ENCODE measurements at places on chromosomes 1 and 21.

DNA sequence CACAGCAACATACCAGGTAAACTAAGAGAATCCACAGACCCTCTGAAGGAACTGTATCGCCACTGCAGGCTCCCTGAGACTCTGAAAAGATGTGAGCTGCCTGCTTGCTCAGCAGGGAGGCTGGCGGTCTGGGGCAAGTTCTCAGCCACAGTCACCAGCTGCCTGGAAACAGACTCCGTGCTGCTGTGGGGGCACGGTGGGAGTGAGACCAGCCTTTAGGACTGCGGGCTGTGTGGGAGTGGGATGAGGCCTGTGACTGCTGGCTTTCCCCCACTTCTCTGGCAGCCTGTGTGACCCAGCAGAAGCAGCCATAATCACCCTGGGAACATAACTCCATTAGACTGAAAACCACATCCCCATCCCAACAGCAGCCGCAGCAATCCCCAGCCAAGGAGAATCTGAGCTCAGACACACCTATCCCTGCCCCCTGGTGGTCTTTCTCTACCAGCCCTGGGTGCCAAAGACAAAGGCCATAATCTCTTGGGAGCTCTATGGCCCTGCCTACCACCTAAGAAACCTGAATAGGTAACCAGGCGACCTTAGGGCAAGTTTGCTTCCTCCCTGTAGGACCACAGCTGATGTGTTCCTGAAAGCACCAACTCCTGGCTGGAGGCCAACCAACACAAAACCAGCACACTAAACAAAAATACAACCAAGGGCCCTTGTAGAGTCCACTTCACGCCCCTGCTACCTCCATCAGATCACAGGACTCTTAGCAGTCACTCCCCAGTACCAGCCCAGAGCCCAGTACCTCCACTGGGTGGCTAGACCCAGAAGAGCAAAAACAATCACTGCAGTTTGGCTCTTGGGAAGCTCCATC, 151.5 kb downstream of the SMYD3 start:
- peak; percentile 10 for DNase-seq

DNA sequence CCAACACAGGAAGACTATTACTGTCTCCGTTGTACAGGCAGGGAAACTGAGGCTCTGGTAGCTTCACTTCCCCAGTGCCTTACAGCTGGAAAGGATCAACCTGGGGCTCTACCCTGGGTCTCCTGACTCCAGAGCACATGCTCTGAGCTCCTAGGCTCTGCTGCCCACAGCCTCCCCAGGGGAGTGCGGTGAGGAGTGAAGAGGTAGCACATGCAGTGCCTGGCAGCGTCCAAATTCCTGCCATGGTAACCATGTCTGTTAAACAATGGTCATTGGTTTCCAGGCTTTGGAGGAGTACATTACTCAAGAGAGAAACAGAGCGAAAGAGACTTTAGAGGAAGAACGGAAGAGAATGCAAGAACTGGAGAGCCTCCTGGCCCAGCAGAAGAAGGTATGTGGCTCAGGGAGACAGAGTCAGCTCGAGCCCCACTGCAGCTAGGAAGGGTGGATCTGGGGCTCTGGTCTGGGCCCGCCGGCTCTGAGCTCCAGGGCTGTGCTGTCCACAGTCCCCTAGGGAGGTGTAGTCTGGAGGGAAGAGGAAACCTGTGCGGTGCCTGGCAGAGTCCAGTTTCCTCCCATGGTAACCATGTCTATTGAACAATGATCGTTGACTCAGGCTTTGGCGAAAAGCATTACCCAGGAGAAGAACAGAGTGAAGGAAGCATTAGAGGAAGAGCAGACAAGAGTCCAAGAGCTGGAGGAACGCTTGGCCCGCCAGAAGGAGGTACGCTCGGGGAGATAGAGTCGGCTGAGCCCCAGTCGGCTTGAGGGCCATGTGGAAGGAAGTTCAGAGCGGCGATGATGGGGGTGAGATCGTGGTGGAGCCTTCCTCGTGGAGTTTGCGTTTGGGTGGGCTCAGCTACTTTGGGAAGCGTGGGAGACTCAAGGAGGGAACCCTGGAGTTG, 64.6 kb upstream of the EFHD2 start:
- DNase-seq = no peak

- no peak for DNase-seq
Measured at GRCh38 chr1:88398338-88398737, 285.7 kb upstream of the PKN2 start.

DNA sequence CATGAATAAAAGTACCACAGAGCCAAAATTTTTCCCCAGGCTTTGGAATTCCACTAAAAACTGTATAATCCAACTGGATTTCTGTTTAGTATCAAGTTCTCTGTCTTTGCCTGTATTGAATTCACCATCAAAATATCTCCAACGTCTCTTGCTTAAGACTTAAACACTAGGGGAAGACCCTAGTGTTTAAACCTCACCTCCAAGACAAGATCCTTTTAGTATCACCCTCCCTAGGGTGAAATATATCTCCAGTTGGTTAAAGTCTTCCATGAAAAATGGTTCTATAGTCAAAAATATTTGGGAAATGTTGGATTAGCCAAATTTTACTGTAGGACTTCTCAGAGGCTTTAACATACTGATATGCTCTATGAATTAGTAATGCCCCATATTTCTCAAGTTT, 8.1 kb upstream of the XCL1 start:
- DNase-seq = no peak

DNA sequence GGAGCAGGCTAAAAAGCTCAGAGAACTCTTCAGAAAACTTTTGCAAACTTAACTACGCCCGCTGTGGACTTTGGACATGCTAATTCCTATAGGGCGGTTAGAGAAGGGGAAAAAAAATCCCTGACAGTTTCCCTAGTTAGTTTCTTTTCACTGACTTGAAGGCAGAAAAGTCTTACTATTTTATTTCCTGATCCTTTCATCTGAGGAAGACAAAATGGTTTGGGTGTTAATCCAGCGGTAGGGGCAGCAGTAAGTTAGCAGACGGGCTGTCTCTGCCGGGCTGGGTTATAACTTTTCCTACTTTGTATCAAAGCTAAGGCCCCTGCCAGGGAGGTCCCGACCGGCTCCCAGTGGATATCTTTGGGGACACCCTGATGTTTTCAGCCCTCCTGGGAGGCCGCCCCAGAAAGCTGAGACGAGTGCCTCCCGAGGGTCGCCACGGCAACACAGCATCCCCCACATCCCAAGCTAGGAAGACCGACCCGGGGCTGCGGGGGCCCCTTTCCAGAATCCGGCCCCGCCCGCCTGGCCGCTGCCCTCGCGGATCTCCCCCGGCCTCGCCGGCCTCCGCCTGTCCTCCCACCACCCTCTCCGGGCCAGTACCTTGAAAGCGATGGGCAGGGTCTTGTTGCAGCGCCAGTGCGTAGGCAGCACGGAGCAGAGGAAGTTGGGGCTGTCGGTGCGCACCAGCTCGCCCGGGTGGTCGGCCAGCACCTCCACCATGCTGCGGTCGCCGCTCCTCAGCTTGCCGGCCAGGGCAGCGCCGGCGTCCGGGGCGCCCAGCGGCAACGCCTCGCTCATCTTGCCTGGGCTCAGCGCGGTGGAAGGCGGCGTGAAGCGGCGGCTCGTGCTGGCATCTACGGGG, 162.6 kb downstream of the RUNX1 start:
- DNase-seq = peak; percentile 46

DNA sequence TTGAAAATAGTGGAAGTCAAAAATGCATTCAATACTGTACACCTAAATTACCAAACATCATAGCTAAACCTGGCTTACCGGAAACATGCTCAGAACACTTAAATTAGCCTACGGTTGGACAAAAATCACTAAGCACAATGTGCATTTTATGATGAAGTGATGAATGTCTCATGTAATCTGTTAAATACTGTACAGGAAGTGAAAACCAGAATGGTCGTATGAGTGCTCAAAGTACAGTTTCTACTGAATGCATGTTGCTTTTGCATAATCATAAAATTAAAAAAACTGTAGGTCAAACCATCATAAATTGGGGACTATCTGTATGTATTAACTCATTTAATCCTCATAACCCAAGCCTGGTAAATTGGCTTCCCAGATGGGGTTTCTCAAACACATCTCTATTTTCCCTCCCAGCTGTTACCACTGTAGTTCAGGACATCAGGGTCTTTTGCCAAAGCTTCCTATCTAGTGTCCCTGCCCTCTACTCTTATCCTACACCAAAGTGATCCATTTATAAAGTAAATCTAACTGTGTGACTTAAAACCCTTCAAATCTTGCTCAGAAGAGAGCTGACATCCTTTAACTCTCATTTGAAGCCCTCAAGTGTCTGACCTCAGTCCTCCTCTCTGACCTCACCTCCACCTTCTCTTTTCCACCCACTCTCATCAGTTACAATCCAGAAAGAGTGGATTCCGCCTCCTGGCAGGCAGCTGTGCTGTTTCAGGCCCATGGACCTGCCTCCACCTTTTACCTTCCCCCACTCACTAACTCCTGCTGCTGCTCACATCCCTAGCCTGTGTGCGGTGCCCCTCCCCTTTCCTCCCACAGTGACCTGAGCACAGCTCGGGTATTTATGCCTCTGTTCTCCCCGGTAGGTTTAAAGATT, 356.4 kb upstream of the ST6GALNAC5 start:
- no peak for DNase-seq

DNA sequence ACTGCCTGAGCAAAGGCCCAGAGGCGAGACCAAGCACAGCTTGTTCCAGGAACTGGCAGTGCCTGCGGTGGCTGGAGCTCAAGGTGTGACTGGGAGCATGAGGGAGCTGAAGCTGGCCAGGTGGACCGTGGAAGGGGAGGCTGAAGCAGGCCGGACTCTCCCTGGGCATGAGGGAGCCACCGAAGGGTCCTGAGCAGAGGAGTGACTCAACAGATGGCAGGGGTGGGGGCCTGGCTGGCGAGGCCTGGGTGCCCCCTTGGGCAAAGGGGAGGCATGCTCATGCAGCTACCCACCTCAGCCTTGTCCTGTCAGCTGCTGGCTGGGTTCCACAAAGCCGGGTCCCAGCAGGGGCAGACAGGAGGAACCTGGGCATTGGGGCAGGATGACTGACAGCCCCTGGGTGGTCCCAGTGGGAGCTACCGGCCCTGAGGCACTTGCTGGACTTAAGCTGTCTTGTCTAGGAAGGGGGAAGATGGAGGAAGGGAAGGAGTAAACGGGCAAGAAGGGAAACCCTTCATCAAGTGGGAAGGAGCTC, 118.9 kb downstream of the LACTBL1 start:
- DNase-seq = no peak

- DNase-seq = no peak
Measured at GRCh38 chr1:107821340-107821739, 143.6 kb downstream of the VAV3 start.

GRCh38 chr1:59743324-59744091, 71.2 kb upstream of the HOOK1 start:
- DNase-seq = peak; percentile 85

- no peak for DNase-seq
Measured at GRCh38 chr21:42655796-42656770, 2.7 kb downstream of the PDE9A start.

DNA sequence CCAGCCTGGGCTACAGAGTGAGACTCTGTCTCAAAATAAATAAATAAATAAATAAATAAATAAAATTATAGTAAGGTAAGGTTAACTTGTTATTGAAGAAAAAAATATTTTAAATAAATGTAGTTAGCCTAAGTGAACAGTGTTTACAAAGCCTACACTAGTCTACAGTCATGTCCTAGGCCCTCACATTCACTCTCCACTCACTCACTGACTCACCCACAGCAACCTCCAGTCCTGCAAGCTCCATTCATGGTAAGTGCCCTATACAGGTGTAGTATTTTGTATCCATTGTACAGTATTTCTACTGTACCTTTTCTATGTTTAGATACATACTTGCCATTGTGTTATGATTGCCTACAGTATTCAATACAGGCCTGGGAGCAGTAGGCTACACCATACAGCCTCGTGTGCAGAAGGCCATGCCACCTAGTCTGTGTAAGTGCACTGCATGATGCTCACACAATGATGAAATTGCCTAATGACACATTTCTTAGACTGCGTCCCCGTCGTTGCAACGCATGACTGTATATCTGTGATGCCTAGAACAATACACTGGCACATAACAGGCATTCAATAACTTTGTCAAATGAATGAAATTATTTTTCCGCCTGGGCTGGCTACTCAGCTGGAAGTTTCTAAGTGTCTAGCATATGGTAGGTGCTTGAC, 14.8 kb downstream of the KCNN3 start:
- DNase-seq = no peak

DNA sequence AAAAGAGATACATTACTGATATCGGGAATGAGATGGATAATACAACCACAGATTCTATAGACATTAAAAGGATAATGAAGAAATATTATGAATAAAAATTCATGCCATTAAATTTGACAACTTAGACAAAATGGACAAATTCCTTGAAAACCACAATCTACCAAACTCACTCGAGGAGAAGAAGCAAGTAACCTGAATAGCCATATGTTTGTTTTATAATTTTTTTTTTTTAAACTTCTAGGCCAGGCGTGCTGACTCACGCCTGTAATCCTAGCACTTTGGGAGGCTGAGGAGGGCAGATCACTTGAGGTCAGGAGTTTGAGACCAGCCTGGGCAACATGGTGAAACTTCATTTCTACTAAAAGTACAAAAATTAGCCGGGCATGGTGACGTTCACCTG, 327.9 kb downstream of the VAV3 start:
- DNase-seq = no peak

DNA sequence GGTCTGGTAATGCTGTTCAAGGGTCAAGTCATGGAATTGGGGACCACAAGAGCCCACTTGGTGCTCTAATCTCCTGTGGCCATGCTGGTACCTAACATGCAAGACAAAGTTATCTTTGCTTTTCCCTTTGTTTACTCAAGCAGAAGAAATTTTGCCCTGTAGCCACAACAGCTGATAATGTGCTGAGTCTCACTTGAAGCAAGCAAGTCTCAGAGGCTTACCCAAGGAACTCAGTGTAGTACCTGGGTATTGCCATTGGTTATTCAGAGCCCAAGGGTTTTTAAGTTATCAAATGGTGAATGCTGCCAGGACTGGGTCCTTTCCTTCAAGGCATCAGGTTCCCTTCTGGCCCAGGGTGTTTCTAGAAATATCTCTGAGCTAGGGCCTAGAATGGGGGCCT, 198.9 kb upstream of the RNPC3 start:
- DNase-seq = no peak

GRCh38 chr1:109947582-109948284, 36.8 kb upstream of the AHCYL1 start:
- no peak for DNase-seq

GRCh38 chr1:109204484-109204883, 9.2 kb upstream of the SARS1 start:
- no peak for DNase-seq

DNA sequence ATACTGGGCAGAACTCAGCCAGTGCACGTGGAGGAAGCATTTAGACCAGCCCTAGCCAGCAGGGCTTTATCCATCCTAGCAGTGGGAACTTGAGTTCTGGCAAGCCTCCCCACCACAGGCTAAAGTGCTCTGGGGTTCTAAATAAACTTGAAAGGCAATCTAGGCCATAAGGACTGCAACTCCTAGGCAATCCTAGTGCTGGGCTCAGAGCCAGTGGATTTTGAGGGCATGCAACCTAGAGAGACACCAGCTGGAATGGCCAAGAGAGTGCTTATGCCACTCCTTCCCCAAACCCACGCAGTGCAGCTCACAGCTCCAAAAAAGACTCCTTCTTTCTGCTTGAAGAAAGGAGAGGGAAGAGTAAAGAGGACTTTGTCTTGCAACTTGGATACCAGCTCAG, 70.5 kb upstream of the APOBEC4 start:
- DNase-seq = no peak
